ENCODE measurements at places on chromosomes 11 and 22. TPM values are rescaled to one million over a fixed set of nuclear protein-coding genes. Genes with fewer than 3 reads are reported as not detected.

LMNTD2 gene
- 0.95 TPM for polyA plus RNA-seq

MS4A14 gene
- polyA plus RNA-seq = not detected

APOL5 gene
- polyA plus RNA-seq = not detected

NXPE4 gene
- not detected for polyA plus RNA-seq
